AG04450 (cell line): ENCODE measurements at places on chromosomes 11 and 22.

- no peak for DNase-seq
Measured at GRCh38 chr11:18522388-18522787, 4.4 kb downstream of the TSG101 start.

DNA sequence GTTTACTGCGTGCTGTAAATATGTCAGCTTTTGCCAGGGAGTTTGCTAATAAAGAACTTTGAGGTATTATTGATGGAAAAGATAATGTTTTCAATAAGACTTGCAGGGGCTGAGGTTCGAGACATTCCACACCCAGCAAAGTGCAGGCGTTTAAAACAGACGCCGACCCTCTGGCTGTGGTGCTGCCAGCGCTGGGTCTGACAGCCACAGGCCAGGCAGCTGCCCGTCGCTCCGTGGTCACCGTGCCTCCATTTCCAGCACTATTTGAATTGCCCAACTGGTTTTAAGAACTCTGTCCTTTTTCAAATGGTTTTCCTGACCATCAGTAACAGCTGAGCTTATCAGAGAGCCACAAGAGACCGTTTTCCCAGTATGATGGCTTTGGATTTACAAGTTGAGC is 28.1 kb upstream of the ALX4 start:
- no peak for DNase-seq

DNA sequence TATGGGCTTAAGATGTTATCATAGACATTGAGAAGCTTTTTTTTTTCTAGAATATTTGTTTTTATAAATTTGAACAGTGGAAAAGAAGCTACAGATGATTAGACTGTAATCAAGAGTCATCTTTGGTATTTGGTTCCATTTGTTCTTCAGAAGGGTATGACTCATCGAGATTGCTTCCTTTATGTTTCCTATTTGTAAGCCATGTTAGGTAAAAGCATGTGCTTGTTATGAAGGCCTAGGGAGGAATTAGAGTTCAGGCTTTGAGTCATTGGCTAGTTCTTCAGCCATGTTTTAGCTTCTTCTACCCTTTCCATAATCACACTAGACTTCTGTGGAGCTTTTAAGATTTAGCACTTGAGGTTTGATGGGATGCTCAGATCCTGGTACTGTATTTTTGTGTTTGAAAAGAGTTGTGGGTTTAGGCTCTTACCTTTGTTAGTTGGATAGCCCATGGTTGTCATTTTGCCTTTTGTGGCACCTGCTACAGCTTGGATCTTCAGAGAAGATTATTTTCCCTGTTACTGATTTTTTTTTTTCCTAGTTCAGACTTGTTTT is 44.3 kb downstream of the POLD3 start:
- DNase-seq, result peak; percentile 74

GRCh38 chr11:118277312-118277711 is 13.2 kb upstream of the MPZL2 start:
- no peak for DNase-seq

DNA sequence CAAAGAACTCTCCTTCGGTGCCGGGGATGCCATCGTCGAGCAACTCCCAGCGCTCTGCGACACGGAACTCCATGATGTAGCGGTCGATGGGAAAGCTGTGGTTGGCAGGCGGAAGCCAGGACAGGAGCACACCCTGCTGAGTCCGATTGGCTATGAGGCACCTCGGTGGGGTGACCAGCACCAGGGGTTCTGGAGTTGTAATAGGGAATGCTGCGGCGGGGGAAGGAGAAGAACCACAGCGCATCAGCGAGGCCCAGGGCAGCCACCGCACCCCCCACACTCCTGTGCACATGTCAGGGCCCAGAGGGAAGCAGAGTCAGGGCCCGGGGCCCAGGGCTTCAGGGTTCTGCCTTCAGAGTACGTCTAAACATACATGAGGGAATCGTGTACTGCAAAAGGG is 31.0 kb downstream of the IGSF9B start:
- no peak for DNase-seq

DNA sequence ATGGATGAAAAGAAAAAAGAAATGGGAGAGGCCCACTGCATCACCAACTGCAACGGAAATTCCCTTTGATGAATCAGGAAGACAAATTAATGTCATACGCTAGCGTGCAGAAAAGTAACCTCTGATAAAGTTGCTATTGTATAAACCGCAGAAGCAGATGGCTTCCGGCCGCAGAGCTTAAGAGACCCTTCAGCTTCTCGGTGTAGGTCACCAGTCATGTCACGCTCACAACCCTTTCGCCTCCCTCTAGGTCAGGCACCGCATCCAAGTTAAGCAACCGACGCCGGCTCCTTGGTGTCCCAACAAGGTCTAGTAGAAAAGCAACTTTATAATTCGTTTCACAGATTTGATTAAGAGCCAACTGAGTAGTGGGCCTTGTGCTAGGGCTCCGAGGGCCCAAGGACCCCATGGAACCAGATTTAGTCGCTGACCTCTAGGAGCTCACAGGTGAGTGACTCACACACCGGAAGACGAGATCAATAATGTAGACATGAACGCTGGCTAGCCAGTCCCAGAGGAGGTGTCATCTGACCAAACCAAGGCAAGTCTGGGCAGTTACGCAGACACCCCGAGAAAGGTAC is 1.2 kb upstream of the ZFP91 start:
- peak; percentile 77 for DNase-seq

- no peak for DNase-seq
Measured at GRCh38 chr11:8239040-8239439, 24.6 kb downstream of the LMO1 start.

DNA sequence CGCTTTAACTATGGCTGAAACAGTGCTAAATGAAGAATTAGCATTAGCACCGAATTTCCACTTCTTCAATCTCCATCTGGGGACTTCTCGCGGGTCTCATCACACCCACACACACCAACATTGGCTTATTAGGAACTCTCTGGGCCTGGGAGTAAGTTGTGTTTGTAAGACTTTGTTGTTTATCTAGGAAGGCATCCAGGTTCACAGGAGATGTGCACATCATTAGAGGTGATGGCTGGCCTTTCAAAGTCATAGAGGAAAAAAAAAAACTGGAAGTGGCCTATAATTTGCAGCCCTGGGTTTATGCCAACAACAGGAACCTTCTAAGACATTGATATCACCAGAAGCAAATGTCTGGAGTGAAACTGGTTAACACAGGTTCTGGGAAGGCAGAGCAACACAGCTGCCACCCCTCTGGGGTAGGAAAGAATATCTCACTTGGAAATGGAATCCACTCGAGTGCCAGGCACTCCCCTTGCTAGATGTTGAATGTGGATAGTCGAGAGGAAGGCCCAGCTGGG is 84.5 kb downstream of the TRAF6 start:
- no peak for DNase-seq

GRCh38 chr22:49289822-49290679 is 537.6 kb downstream of the BRD1 start:
- no peak for DNase-seq
